H9 (cell line): ENCODE measurements at places on chromosomes 16 and 17. TPM values are rescaled to one million over a fixed set of nuclear protein-coding genes. Genes with fewer than 3 reads are reported as not detected.

ENDOV gene
- 14.8 and 17.1 TPM in 2 replicates for total RNA-seq

CD300E gene
- total RNA-seq: not detected in 2 replicates

ZSCAN10 gene
- total RNA-seq: 207 and 212 TPM in 2 replicates

RASD1 gene
- total RNA-seq: 5.7 and 6.8 TPM in 2 replicates

CBFA2T3 gene
- total RNA-seq: 2.8 and 2.9 TPM in 2 replicates
